ENCODE measurements at places on chromosomes 2 and 18.

DNA sequence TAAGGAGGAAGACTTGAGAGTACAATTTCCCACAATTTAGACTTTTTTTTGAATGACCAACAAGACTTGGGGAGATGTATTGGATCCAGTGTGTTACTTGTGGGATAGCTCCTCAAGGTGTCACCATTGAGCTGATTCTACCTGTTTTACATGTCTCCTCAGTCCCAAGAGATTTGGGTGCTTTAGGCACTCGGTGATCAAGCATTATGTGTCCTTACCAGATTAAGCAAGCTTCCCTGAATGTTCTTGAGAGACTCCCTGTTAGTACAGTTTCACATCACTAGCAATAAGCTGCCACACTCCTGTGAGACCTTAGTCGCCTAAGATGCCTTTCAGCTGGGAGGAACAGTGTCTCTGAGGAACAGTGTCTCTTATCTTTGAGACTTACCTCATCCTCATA, 384.3 kb upstream of the SYT4 start:
- DNase-seq: no peak

- DNase-seq: no peak
These were observed 69.5 kb downstream of the IL1R2 start for GRCh38 chr2:102061286-102061699.

DNA sequence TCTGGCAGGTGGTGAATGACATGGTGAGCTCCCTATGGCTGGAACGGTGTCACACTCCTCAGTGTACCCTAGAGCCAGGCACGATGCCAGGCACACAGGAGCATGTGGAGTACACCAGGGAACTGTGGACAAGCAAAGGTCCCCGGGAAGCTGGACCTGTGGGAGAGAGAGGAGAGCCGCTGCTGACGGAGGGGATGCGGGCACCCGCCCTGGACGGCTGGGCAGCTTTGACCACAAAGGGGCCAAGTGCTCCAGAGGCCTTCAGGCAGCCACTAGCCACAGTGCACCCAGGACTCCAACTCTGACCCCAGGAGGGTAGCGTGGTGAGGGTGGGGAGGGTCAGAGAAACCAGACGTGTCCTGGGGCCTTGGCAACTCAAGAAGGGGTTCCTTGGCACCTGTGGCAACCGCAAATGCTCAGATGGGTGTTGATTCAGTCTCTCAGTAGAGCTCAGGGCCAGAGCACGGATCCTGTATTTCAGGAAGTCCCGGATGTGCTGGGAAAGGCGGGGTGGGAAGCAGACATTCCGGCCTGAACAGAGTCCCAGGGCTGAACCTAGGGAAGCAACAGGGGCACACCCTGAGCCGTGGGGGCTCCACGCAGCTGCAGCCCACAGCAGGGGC, 2.3 kb upstream of the MAB21L4 start:
- DNase-seq: no peak

DNA sequence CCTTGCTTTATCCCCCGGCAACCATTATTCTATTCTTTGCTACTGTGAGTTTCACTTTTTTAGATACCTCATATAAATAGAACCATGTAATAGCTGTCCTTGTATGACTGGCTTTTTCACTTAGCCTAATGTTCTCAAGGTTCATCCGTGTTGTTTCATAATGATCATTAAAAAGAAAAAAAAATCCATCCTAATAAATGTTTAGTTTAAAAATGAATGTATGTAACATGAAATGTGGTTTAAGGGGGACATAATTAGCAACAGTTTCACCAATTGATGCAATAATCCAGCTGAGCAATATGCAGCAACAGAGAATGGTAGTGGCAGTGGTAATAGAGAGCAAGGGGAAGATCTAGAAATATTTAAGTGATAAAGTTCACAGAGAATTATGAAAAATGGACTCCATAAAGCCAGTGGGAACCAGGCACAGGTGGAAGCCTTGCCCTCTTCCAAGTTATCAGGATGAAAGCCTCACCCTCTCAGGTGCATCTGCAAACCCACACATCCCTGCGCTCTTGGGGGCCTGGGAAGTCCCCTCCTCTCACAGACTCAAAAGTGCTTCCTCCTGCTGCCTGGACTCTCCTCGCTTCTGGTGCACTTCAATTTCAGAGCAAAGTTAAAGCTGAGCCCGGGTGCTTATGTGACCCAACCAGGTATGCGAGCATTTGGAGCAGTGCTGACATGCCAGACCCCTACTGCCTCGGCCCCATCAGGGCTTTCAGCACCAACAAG, 1403.3 kb upstream of the SLC39A10 start:
- DNase-seq: no peak

Measured in activated T-cell treated with anti-CD3 and anti-CD28 coated beads for 1 hour (primary cell).